ENCODE measurements at places on chromosomes 3 and 15.

GRCh38 chr3:196138482-196139254 is 56.8 kb upstream of the TFRC start:
- no peak for DNase-seq

GRCh38 chr15:77104155-77104554 is 33.2 kb upstream of the TSPAN3 start:
- no peak for DNase-seq

GRCh38 chr3:65979162-65979561 is 59.6 kb downstream of the MAGI1 start:
- no peak for DNase-seq

- DNase-seq: no peak
Observed at GRCh38 chr3:21645121-21645897, 105.7 kb downstream of the ZNF385D start.

DNA sequence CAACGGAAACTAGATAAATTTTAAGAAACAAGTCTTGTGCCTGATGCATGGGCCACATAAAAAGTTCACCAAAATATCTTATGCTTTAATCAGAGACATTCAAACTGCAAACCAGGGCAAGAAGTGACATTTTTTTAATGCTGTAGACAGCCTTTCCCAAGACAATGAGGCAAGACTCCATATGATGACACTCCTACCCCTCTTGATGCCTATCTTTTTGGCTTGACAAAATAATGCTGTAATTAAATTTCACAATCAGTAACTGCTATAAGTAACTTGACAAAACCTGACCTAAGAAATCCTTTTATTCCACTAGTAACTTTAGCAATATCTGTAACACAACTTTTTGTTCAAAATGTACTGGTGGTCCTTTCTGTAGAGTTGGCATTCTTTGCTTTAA is 48.7 kb downstream of the ECT2 start:
- DNase-seq: no peak

- DNase-seq: no peak
Observed at GRCh38 chr3:45011756-45012508, 14.2 kb upstream of the CLEC3B start.

GRCh38 chr15:57327985-57328471 is 48.3 kb upstream of the CGNL1 start:
- no peak for DNase-seq

DNA sequence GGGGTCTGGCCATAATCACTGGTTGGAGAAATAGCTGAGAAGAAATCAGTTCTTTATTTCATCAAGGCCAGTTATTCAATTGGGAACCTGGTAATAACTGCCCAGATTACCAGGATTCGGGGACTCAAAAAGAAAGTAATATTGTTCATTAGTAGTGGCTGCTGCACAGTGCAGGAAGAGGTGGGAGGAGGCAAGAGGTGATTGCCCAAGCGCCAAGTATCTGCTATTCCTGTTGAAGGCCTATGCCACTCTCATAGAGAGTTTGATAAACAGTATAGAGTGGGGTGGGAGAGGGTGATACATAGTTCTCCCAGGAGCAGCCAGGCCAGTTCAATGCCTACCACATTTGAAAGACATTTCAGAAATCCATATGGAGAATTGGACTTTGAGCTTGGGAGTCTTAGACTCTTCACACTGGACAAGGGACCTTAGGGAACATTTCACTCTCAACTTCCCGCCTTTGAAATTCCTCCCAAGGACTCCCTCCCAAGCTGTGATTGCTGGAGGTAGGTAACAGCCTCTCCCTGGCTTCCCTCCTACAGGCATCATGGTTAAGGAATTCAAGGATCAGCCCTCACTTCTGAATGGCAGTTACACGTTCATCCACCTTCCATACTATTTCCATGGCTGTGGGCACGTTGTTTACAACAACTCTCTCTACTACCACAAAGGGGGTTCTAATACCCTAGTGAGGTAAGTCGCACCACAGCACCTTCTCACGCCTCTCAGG is 59.8 kb downstream of the GLDN start:
- no peak for DNase-seq

GRCh38 chr15:74336061-74337005 is 31.1 kb downstream of the CYP11A1 start:
- DNase-seq: no peak

DNA sequence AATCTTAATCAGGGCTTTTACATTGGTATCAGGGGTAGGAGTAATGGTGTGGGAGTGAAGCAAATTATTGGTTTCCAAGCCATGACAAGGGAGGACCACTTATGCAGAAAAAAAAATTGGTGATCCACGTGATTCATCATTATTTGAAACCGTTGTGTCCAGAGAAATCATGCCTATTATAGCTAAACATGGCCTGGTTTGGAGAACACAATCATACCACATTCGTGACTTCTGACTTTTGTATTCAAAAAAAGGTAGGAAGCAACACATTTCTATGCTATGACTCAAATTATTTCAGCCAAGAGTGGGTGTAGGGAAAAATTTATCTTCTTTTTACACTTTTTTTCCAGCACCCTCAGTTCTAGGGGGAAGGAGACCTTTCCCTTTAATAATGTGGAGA is 924.3 kb upstream of the GBE1 start:
- no peak for DNase-seq

DNA sequence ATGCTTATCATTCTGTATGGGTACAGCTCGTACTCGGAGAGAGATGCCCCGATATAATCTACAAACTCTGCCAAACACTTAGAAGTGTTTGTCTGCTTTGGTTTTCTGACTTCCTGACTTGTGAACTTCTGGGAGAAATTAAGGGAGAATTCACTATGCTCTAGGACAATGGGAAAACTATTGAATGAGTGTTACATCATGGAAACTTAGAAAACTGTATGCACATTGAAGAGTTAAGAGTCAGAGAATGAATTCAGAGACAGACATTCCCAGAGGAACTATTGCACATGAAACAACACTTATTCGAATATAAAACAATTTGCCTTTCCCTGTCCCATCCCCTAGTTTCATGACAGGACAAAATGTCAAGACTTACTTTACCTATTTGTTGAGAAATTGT is 57.8 kb downstream of the DTWD1 start:
- no peak for DNase-seq

DNA sequence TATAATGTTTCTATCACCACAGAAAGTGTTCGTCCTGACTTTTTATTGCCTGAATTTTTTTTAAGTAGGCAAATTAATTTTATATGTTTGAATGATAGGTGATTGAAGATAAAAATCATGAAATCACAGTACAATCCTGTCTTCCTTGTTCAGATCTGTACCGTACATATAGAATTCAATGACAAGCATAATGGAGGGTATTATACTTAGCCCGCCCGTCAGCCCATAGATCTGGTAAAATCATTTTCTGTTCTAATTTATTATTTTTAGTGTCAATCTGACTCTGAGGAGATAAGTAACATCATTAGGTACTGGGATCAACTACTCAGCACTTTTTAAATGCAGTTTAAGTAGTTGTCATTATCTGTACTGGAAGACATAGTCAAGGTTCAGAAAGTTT is 269.9 kb downstream of the NR2F2 start:
- DNase-seq: no peak

GRCh38 chr15:60536314-60536713 is 57.4 kb upstream of the ICE2 start:
- no peak for DNase-seq

DNA sequence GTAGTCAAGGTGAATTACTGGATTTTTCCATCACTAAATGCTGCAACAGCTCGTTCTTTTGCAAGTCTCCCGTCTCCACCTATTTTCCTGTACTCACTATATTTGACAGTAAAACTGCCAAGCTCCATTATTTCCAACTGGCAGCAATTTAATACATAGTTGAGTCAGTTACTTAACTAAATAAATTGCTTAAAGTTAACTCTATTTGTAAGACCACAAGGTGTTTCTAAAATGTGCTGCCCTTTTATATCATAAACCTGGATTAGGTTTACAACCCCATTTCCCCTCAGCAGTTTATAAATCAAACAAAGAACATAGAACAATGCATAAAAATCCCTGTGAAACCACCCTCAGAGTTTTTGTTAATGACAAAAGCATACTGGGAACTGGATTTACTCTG is 211.4 kb upstream of the DPH6 start:
- DNase-seq: no peak

DNA sequence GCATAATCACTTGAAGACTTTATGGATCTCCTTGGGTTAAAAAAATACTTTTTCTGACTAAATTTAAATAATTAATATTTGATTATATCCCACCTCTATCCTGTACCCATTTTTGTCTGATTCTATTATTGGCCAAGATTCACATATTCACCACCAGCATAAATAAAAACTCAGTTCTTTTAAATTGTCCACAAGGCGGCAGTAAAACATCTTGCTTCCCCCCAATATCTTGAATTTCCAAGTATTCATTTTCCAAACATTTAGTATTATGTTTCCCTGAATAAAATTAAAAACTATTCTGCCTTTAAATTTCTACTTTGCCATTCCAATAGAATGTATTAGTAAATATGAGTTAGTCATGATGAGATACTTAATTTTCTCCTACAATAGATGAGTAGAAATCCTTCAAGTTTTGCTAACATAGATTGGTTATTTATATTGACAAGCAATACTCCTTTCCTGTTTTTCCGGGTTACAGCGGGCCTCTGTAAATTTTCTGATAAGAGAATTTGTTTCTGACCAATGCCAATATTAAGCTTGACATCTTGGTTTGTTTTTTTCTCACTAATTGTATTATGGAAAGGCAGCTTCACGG is 218.7 kb upstream of the MDFIC2 start:
- no peak for DNase-seq

GRCh38 chr15:63018639-63019038 is 23.9 kb upstream of the TPM1 start:
- no peak for DNase-seq

- DNase-seq: no peak
Observed at GRCh38 chr3:15819576-15819975, 21.8 kb upstream of the ANKRD28 start.
